SW 1271 (cell line): ENCODE measurements at places on chromosomes 5 and 9.

- no peak for DNase-seq
Observed at GRCh38 chr9:98807814-98808195, 335 bp downstream of the GALNT12 start.

- DNase-seq, result no peak
Observed at GRCh38 chr9:114134827-114135396, 20.4 kb upstream of the COL27A1 start.

DNA sequence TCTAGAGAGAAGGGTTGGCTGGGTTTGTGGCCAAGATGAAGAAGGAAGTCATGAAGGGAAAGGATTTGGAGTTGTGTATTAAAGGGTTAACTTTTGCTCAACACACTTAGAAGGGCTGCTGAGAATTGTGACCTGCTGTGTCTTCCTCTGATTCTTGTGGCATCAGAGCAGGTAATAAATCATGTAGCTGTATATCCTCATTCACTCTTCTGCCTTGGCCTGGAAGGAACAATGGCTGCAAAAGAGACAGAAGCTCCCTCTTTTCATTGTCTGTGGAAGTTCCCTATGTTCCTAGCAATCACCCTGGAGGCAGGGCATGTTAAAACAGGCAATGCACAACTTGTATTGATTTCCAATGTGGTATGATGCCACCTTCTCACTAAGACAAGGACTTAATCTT is 159.1 kb downstream of the LRRC70 start:
- no peak for DNase-seq

- no peak for DNase-seq
Observed at GRCh38 chr5:111830333-111830732, 73.3 kb upstream of the NREP start.

DNA sequence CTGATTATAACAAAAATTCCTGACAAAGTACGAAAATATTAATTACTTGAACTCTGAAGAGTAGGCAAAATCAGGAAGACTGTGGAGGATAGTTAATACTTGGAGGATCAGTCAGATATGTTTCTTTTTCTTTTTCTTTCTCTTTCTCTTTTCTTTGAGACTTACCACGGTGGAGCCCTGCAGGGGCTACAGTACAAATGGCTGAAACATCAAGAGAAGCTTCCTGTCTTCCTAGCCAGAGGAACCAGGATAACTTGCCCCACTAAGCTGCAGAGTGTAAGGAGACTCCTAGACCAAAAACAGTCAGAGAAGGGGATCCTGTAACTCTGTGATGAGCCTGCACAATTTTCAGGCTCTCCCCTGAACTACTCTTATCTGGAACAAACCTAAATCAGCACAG is 324.6 kb upstream of the TYRP1 start:
- DNase-seq, result no peak

DNA sequence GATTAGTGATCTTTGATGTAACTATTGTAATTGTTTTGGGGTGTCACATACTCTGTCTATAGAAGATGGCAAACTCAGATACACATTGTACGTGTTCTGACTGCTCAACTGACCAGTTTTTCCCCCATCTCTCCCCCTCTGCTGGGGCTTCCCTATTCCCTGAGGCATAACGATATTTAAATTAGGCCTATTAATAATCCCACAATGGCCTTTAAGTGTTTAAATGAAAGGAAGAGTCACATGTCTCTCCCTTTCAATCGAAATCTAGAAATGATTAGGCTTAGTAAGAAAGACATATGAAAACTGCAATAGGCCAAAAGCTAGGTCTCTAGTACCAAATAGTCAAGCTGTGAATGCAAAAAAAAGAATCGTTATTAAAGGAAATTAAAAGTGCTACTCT is 265.6 kb downstream of the TMEM232 start:
- no peak for DNase-seq

- no peak for DNase-seq
Observed at GRCh38 chr9:120950421-120951388, 24.1 kb upstream of the TRAF1 start.

DNA sequence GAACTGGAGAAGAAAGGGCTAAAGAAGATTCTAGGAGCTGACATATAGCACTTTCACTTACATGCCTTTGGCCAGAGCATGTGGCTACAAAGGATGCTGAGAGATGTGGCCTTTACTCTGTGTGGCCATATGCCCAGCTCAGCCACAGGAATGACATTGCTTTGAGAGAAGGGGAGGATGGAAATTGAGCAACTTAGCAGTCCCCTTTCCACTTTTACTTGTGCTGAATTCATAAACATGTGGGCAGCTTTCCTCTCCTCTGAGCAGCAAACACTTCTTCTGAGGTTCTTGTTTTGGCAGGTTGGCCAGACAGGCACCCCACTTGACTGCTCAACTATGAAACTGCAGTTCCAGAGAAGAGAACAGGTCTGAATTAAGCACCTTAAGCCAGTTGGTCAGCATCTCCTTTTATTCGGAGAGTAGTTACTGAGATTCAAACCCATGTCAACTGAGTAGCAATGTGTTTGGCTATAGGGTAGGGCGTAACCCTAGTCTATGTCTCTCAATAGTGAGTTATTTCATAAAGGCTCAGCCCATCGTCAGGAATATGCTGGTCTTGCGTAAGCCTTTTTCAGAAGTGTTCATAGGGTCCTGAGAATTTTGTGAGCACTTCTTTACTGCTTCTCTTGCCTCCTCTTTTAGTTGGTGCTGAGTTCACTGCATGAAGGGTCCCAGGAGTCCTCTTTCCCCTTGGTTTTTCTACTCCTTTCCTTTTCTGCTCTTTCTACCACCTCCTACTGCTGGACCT is 134.5 kb downstream of the PALM2AKAP2 start:
- no peak for DNase-seq

DNA sequence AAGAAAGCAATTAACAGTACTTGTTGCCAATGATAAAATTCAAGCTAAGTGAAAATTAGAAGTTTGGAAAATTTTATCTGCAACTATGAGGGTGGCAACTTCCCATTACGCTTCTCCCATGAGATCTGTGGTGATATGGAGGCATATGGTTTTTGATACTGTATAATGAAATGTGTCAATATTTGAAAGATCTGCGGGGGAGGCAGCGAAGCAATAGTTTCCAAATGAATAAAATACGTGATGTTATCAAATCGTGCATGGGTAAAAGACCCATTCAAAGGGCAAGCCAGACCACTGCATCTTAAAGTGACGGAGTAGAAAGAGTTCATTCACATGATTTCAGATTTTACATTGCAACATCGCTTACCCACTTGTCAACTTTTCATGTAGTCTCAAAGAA is 20.9 kb upstream of the BOD1 start:
- no peak for DNase-seq

- DNase-seq, result no peak
Observed at GRCh38 chr9:34709196-34709978, 549 bp downstream of the CCL21 start.

DNA sequence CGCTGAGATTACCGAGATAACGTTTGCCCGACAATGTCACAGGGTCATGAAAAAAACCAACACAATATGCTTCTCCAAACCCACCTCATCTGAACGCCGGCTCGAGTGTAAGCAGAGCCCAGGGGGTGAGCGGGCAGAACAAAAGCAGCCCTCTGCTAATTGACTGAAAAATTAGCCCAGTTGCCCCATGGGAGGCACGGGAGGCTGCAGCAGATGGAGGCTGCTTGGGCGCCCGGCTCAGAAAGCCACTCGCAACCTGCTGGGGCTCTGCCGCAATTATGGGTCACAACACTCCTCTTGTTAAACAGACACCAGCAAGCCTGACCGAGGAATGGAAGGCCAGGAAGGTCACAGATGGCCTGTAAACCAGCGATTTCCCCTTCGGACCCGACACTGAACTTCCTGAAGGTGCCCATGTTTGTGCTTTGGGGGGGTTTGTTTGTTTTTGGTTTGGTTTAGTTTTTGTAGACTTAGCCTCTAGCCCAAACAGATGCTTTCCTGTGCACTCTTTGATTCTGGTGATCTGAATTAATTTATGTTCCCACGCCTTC is 104.6 kb upstream of the IRX1 start:
- DNase-seq, result no peak

DNA sequence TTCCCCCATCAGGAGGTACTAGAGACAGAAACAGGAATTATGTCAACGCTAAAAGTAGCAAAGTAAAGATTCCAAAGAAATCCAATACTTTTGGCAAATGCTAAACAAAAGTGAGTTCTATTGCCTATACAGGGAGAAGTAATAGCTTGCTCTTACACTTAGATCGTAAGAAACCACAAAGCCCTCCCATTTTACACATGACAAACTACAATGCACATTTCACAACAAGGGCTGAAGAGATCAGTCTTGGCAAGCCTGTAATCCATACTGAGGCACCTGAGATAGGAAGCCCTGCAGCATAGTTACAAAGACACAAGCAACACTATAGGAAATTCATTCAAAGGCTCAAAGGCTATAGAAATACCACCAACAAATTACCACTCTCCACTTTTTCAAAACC is 7.7 kb downstream of the HNRNPK start:
- DNase-seq, result no peak

- no peak for DNase-seq
Observed at GRCh38 chr5:147981074-147981473, 74.7 kb upstream of the C5orf46 start.
